ENCODE measurements at places on chromosomes 2 and 18. TPM values are rescaled to one million over a fixed set of nuclear protein-coding genes. Genes with fewer than 3 reads are reported as not detected.

The ABCG8 gene
- not detected for total RNA-seq

The BOD1L2 gene
- not detected for total RNA-seq

The CD28 gene
- total RNA-seq, result not detected

The POTEJ gene
- total RNA-seq, result not detected

The INO80B gene
- total RNA-seq, result 33.4 TPM

The RTP5 gene
- total RNA-seq, result not detected

The TMEM247 gene
- total RNA-seq, result not detected

The GRHL1 gene
- 1.2 TPM for total RNA-seq

The PDE11A gene
- 0.20 TPM for total RNA-seq

The TXNDC2 gene
- not detected for total RNA-seq

The CLEC4F gene
- not detected for total RNA-seq

The TDRD15 gene
- total RNA-seq, result not detected

The SPAG16 gene
- 16.7 TPM for total RNA-seq

The RBFA gene
- 28.8 TPM for total RNA-seq

The TTC27 gene
- 22.9 TPM for total RNA-seq

The ADAM23 gene
- total RNA-seq, result 0.28 TPM

The SKA1 gene
- 29.4 TPM for total RNA-seq

The KLF7 gene
- total RNA-seq, result 32.3 TPM

The SCG2 gene
- 0.14 TPM for total RNA-seq

The TEKT4 gene
- not detected for total RNA-seq

The GALR1 gene
- total RNA-seq, result not detected

The TMEM178A gene
- not detected for total RNA-seq

The IL1R1 gene
- 3.6 TPM for total RNA-seq

The RGPD5 gene
- total RNA-seq, result 7.4 TPM

The FEV gene
- total RNA-seq, result not detected

The SP140 gene
- total RNA-seq, result 1.1 TPM

The KIF5C gene
- total RNA-seq, result 0.07 TPM

The MOCOS gene
- 1.6 TPM for total RNA-seq

The POTEF gene
- not detected for total RNA-seq

The IL1RL2 gene
- total RNA-seq, result 1.7 TPM

The SLC5A7 gene
- not detected for total RNA-seq

The DYNAP gene
- total RNA-seq, result not detected

The HNRNPLL gene
- total RNA-seq, result 35.6 TPM

The CBLN2 gene
- total RNA-seq, result not detected

The THSD7B gene
- total RNA-seq, result 0.10 TPM

The DSG1 gene
- 0.32 TPM for total RNA-seq

The SNED1 gene
- total RNA-seq, result not detected

The TCF7L1 gene
- total RNA-seq, result 7.1 TPM

The REG3A gene
- total RNA-seq, result not detected

The WNT10A gene
- total RNA-seq, result 2.8 TPM

The RBM43 gene
- total RNA-seq, result 1.3 TPM

The VWA3B gene
- total RNA-seq, result not detected

The CFC1 gene
- total RNA-seq, result not detected

The FAM110C gene
- 10.6 TPM for total RNA-seq

The MAPK4 gene
- not detected for total RNA-seq

The RNU2-63P gene
- total RNA-seq, result 6.8 TPM

The GREB1 gene
- 0.11 TPM for total RNA-seq

The HJURP gene
- total RNA-seq, result 40.1 TPM

The RNF152 gene
- total RNA-seq, result 14.4 TPM

The HOXD13 gene
- total RNA-seq, result not detected

Data from foreskin keratinocyte (primary cell).